Psoas muscle (tissue), 8 donors: ENCODE measurements at places on chromosomes 4 and X. TPM values are rescaled to one million over a fixed set of nuclear protein-coding genes. Genes with fewer than 3 reads are reported as not detected.

DNA sequence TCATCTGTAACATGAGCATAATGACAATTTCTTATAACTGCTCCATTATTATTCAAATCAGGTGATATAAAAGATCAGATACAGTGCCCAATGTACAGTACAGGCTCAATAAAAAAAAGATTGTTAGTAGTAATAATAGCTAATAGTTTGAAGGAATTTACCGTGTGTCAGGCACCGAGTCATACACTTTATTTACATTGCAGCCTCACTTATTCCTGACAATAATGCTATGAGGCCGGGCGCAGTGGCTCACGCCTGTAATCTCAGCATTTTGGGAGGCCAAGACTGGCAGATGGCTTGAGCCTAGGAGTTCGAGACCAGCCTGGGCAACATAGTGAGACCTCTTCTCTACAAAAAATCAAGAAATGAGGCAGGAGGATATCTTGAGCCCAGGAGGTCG, 10.1 kb upstream of the MAP7D3 start:
- no peak overlapping the region for H3K27ac ChIP-seq
- no peaks in the 10 kb centered on the region for H3K36me3 ChIP-seq
- no peak for DNase-seq
- no peak overlapping the region for H3K4me3 ChIP-seq
- H3K4me1 ChIP-seq = no peaks in the 10 kb centered on the region

DNA sequence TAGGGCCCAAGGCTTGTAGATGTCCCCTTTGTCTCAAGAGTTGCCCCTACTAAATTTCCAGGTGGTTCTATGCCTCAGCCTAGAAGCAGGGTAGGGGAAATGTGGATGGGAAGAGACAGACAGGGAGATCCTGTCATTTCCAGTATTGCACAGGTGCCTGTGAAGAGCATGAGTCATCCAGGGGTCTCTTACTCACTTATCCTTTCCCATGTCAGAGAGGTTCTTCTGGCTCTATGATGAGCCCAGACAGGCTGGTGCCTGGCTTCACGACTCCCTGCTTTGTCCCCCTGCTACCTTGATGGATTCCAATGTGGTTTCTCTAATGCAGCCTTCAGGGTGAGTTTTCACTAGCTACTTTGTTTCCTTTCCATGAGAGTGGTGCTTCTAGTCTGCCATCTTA, 35.2 kb upstream of the DDX60 start:
- no peaks in the 10 kb centered on the region for H3K36me3 ChIP-seq
- H3K4me3 ChIP-seq = no peak overlapping the region
- DNase-seq = no peak

DNA sequence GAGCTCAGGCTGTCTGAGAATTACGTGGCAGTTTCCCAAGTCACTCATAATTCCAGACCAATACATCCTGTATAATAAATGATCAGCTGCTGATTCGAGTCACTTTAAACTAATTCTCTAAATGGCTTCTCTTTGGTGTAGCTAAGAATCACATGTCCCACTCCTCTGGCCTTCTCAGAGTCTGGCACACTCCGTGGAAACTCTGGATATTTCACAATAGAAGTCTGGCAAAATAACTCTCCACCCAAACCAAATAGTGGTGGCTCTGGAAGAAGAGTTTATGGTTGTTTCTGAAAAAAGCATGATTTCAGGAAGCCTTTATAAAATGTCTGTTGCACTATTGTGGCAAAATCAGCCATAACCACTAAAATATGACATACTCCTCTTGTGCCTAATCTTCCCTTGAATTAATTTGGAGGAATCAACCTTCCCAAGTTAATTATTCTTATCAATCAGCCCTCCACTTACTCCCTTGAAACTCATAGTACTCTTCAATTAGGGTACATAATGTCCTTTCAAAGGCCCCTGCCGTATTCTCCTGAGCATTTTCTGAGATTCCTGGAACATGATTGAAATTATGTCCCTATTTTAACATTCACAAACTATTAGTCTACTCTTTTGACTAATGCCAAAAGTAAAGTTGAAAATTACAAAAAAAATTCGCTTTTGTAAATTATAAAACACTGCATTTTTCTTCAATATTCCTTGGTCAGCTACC, 991.6 kb downstream of the FAT4 start:
- no peaks in the 10 kb centered on the region for H3K4me1 ChIP-seq
- H3K36me3 ChIP-seq = no peaks in the 10 kb centered on the region
- H3K4me3 ChIP-seq = no peak overlapping the region

DNA sequence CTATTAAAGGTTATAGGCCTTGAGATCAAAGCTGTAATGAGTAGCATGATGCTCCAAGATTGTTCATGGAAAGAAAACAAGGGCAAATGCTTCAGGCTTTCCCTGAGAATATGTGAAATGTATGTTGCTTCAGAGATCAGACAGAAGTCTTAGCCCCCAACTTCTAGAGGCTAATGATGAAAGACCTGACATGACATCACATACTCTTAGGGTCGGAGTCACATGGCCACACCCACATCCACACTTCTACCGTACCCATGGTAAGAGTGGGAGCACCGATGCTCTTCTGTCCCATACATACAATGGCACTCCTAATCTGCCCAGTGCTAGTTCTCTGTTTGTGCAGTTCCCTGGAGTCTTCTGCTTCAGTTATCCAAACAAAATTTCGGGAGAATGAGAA, 111.9 kb upstream of the ACSL4 start:
- no peak for DNase-seq
- H3K27ac ChIP-seq = no peak overlapping the region
- H3K4me3 ChIP-seq = no peak overlapping the region
- H3K27me3 ChIP-seq = no peaks in the 10 kb centered on the region
- no peaks in the 10 kb centered on the region for H3K36me3 ChIP-seq

Gene GRIA2
- total RNA-seq = not detected

Gene DUX4
- total RNA-seq = not detected

Gene C4orf50
- total RNA-seq = not detected
